Mesendoderm (in vitro differentiated cells): ENCODE measurements at places on chromosomes 16 and 17.

DNA sequence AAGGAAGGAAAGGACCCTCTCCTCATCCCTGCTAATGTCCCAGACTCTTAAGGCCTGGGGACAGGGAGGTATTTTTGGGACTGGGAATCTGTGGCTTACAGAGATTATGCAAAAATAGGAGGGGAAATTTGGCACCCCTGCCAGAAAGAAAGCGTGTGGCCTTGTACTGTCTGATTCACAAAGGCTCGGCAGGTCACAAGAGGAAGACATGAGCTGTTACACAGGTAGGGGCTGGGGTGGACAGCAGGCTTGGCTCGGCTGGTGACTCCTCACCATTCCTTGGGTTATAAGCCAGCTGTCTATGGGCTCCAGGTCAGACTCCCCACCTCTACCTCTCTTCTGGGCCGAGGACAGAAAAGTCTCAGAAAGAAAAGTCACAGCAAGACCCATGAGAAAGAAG is 20.7 kb upstream of the SREBF1 start:
- H3K36me3 ChIP-seq, result no peaks in the 10 kb centered on the region
- H3K4me3 ChIP-seq, result no peak overlapping the region
- H3K4me1 ChIP-seq, result no peaks in the 10 kb centered on the region
- no peak for DNase-seq
- no peak overlapping the region for H3K27ac ChIP-seq
- H3K27me3 ChIP-seq, result no peaks in the 10 kb centered on the region

- no peaks in the 10 kb centered on the region for H3K27me3 ChIP-seq
- H3K36me3 ChIP-seq, result no peaks in the 10 kb centered on the region
- H3K4me1 ChIP-seq, result peaks cover 2% of the 10 kb centered on the region
- no peak for DNase-seq
- no peak overlapping the region for H3K27ac ChIP-seq
- no peak overlapping the region for H3K4me3 ChIP-seq
These were observed 3.2 kb downstream of the ARHGAP17 start for GRCh38 chr16:25011891-25012514.

DNA sequence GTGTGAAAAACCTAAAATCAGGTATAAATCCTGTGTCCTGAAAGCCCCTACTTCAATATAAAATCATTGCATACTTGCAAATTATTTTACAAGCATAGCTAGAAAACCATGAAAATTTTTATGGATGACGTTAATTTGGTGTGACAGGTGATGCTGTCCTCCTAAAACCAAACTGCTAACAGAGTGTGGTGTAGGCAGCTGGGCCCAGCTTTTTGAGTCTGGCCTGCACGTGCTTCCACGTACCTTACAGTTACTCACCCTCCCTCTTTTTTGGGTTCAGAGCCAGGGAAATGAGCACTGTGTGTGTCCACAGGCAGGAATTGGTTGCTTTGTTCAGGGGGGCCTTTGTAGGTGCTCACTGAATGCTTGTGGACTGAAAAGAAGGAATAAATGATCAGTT is 36.4 kb downstream of the CLEC16A start:
- no peaks in the 10 kb centered on the region for H3K27me3 ChIP-seq
- H3K27ac ChIP-seq, result no peak overlapping the region
- H3K36me3 ChIP-seq, result no peaks in the 10 kb centered on the region
- no peak for DNase-seq
- no peaks in the 10 kb centered on the region for H3K4me1 ChIP-seq

GRCh38 chr16:6853565-6853964 is 479.1 kb upstream of the RBFOX1 start:
- H3K27me3 ChIP-seq, result peaks cover 12% of the 10 kb centered on the region
- H3K4me1 ChIP-seq, result no peaks in the 10 kb centered on the region
- no peaks in the 10 kb centered on the region for H3K36me3 ChIP-seq
- no peak overlapping the region for H3K27ac ChIP-seq
- no peak for DNase-seq

DNA sequence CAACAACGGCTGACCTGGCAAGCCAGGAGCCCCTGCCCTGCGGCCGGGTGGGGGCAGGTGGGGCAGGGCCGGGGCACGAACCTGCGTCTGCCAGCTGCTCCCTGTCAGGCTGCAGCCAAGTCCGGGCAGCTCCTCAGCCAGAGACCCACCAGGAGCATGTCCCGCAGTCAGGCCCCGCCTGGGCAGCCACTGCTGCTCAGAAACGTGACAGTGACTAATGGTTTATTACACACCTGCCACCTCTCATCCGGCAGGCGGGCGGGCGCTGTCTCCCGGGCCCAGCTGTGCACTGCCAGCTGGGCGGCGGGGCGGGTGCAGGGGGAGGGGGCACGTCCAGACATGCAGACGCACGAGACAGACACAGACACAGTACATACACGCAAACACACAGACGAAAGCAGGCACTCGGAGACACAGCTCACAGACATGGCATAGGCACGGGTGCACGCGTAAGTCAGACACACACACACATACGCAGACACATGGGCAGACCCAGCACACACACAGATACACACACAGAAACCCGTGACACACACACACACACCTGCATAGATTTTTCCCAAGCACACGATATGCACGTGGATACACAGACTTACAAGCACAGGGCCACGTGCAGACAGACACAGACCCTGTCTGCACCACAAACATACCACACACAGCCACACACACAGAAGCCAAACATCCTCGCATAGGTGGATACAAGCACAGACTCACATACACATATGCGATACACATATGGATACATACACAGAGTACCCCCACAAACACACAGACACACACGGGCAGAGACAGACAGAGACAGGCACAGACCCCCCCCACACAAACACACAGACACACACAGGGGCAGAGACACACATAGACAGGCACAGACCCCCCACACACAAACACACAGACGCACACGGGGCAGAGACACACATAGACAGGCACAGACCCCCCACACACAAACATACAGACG is 248.3 kb upstream of the CIBAR2 start:
- no peak for DNase-seq
- no peaks in the 10 kb centered on the region for H3K27me3 ChIP-seq
- H3K4me3 ChIP-seq, result no peak overlapping the region
- H3K4me1 ChIP-seq, result peaks cover 3% of the 10 kb centered on the region

DNA sequence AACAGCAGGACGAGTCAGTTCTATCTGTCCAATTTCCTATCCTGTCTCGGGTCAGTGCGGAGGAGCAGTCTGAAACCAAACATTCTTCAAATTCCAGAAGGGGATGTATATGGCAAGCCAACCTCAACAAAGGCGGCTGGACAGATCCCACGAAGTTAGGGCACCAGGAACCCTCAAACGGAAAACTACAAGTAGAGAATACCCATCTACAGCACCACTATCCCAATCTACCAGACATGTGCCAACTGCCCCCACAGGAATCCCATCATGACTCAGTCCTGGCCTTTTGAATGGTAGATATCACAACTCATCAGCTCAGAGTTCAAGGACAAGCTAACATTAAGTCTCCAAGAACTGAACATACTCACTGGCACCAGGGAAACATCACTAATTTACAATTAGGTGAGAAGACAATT is 2.3 kb downstream of the NAT9 start:
- H3K27ac ChIP-seq, result no peak overlapping the region
- no peak for DNase-seq
- H3K36me3 ChIP-seq, result peaks cover 5% of the 10 kb centered on the region
- H3K4me1 ChIP-seq, result peaks cover 3% of the 10 kb centered on the region
- no peaks in the 10 kb centered on the region for H3K27me3 ChIP-seq
- H3K4me3 ChIP-seq, result no peak overlapping the region

GRCh38 chr17:42409523-42410318 is 13.3 kb downstream of the CAVIN1 start:
- H3K36me3 ChIP-seq, result no peaks in the 10 kb centered on the region
- H3K4me3 ChIP-seq, result no peak overlapping the region
- H3K27me3 ChIP-seq, result no peaks in the 10 kb centered on the region
- H3K27ac ChIP-seq, result no peak overlapping the region
- H3K4me1 ChIP-seq, result no peaks in the 10 kb centered on the region
- DNase-seq, result no peak

- H3K36me3 ChIP-seq, result no peaks in the 10 kb centered on the region
- H3K27ac ChIP-seq, result no peak overlapping the region
- H3K4me1 ChIP-seq, result peaks cover 2% of the 10 kb centered on the region
- no peak overlapping the region for H3K4me3 ChIP-seq
- no peak for DNase-seq
These were observed 9.9 kb downstream of the ITPRIPL2 start for GRCh38 chr16:19123535-19124178.

- no peak overlapping the region for H3K27ac ChIP-seq
- no peak for DNase-seq
- no peaks in the 10 kb centered on the region for H3K27me3 ChIP-seq
- H3K4me1 ChIP-seq, result no peaks in the 10 kb centered on the region
- no peak overlapping the region for H3K4me3 ChIP-seq
- no peaks in the 10 kb centered on the region for H3K36me3 ChIP-seq
These were observed 632.9 kb downstream of the CDH8 start for GRCh38 chr16:61403386-61403785.

DNA sequence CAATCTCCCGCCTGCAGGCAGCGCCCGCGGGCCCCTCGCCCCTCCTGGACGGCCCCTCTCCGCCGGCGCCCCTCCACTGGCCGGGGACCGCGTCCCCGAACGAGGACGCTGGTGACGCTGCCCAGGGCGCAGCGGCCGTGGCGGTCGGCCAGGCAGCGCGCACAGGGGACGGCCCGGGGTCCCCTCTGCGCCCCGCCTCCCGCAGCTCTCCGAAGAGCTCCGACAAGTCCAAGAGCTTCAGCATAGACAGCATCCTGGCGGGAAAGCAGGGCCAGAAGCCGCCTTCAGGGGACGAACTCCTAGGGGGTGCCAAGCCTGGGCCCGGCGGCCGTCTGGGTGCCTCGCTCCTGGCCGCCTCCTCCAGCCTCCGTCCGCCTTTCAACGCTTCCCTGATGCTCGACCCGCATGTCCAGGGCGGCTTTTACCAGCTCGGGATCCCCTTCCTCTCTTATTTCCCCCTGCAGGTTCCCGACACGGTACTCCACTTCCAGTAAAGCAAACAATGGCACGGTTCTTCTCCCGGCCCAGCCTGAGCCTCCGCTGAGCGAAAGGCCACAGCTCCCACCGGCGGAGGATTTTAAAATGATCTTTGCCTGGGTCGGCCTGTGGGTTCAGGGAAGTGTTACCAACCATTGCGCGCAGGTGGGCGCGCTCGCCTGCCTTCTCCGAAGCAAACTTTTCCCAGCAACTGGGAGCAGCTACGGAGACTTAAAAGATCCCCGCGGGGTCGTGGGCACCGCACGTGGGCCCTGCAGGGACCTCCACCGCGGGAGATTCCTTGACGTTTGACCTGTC is 1.1 kb downstream of the FOXL1 start:
- H3K27me3 ChIP-seq, result peaks cover 57% of the 10 kb centered on the region
- peaks cover 8% of the 10 kb centered on the region for H3K4me1 ChIP-seq
- peak; percentile 29 for DNase-seq
- H3K36me3 ChIP-seq, result no peaks in the 10 kb centered on the region
- no peak overlapping the region for H3K4me3 ChIP-seq

DNA sequence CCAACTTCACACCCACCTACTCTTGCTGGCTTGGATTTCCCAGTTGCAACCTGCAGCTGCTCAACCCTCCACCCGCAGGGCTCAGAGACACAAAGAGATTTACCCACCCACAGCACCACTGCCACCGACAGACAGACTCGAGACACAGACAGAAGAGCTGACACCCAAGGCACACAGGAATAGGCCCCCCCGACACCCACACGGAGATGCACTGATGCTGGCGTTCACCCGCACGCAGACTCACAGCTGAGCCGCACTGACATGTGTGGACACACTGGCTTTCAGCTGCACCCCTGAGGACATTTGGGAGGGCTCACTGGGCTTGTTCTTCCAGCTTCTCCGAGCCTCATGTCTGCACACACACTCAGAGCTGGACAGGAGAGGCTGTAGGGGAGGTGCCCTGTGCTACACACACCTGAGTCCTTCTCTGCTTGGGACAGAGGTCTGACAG is 8.2 kb downstream of the STX1B start:
- no peaks in the 10 kb centered on the region for H3K27me3 ChIP-seq
- H3K36me3 ChIP-seq, result no peaks in the 10 kb centered on the region
- DNase-seq, result no peak
- no peak overlapping the region for H3K4me3 ChIP-seq
- peaks cover 1% of the 10 kb centered on the region for H3K4me1 ChIP-seq

- no peak overlapping the region for H3K4me3 ChIP-seq
- DNase-seq, result no peak
- H3K36me3 ChIP-seq, result no peaks in the 10 kb centered on the region
- no peaks in the 10 kb centered on the region for H3K27me3 ChIP-seq
These were observed 10.1 kb downstream of the GFOD2 start for GRCh38 chr16:67709050-67709449.

DNA sequence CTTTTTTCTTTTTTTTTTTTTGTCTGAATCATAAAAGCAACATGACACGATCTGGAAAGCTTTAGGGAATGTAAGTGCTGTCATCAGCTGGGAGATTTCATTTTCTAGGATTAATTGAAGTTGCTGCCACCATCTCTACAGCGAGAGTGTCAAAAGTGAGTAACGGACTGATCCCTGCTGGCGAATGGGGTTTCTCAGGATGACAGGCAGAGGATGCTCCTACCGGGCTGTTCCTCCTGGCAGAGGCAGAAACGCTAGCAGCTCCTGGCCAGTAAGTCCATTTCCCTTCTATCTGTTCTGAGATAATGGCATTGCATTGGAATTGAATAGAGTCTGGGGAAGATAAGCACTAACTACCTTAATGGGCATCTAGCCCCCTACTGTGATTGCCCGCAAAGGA is 80.5 kb upstream of the KIFC3 start:
- H3K4me3 ChIP-seq, result no peak overlapping the region
- H3K36me3 ChIP-seq, result no peaks in the 10 kb centered on the region
- H3K27me3 ChIP-seq, result no peaks in the 10 kb centered on the region
- H3K27ac ChIP-seq, result no peak overlapping the region

DNA sequence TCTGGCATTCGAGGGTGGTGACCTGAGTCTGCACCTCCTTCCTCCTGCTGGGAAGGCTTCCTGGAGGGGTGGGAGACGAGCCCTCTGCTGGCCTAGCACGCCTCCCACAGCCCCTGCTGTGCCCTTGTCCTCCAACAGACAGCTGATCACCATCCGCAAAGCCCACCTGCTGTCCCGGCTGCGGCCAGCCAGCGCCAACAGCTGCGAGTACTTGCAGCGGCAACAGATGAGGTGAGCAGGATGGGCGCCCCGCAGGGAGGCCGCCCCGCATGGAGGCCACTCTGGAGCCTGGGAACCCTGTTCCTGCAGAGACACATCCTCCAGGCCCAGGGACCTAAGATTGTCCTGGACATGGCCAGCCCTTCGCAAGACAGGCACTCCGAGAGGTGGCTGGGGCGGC is 21.6 kb downstream of the UBALD1 start:
- H3K4me1 ChIP-seq, result peaks cover 3% of the 10 kb centered on the region
- H3K36me3 ChIP-seq, result no peaks in the 10 kb centered on the region
- no peaks in the 10 kb centered on the region for H3K27me3 ChIP-seq
- peak; percentile 46 for DNase-seq
- H3K4me3 ChIP-seq, result no peak overlapping the region

- no peak overlapping the region for H3K4me3 ChIP-seq
- H3K27ac ChIP-seq, result no peak overlapping the region
- DNase-seq, result no peak
- no peaks in the 10 kb centered on the region for H3K27me3 ChIP-seq
These were observed 38.1 kb downstream of the PIK3R5 start for GRCh38 chr17:8927395-8927794.

GRCh38 chr17:63040816-63041215 is 74.8 kb downstream of the TANC2 start:
- no peak for DNase-seq
- no peaks in the 10 kb centered on the region for H3K4me1 ChIP-seq
- no peaks in the 10 kb centered on the region for H3K27me3 ChIP-seq
- no peaks in the 10 kb centered on the region for H3K36me3 ChIP-seq

GRCh38 chr17:34379868-34380267 is 16.8 kb upstream of the CCL1 start:
- peaks cover 2% of the 10 kb centered on the region for H3K4me1 ChIP-seq
- no peak overlapping the region for H3K27ac ChIP-seq
- no peak overlapping the region for H3K4me3 ChIP-seq
- no peaks in the 10 kb centered on the region for H3K27me3 ChIP-seq
- H3K36me3 ChIP-seq, result no peaks in the 10 kb centered on the region
- no peak for DNase-seq
